NCI-H1436 (cell line): ENCODE measurements at places on chromosomes 6 and 20.

DNA sequence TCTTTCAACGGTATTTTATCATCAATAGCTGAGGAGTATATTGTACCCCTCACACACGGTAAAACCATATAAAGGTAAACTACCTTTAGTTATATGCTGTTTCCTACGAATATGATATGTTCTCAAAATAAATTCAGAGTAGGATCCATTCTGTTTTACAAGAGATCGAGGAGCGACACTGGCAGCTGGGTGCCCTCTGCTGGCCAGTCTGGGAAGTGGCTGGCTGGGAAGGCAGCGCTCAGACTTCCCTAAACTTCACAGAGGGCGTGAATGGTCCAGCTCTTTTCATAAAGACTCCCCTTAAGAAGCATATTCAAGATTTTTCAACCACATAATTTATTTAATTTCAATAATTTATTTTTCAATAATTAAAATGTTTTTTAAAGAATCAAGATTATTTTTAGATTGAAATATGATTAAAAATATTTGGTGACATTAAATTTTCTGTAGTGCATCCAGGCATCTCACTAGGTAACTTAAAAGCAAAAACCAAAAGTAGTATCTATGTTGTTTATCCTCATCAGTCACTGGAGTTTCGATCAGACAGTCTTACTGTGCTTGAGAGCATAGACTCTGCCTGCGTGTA, 187.5 kb upstream of the PDE10A start:
- DNase-seq: no peak

GRCh38 chr6:137095093-137095492, 50.3 kb upstream of the IL20RA start:
- DNase-seq: no peak

GRCh38 chr20:37378785-37379598, 33.1 kb downstream of the SRC start:
- no peak for DNase-seq

DNA sequence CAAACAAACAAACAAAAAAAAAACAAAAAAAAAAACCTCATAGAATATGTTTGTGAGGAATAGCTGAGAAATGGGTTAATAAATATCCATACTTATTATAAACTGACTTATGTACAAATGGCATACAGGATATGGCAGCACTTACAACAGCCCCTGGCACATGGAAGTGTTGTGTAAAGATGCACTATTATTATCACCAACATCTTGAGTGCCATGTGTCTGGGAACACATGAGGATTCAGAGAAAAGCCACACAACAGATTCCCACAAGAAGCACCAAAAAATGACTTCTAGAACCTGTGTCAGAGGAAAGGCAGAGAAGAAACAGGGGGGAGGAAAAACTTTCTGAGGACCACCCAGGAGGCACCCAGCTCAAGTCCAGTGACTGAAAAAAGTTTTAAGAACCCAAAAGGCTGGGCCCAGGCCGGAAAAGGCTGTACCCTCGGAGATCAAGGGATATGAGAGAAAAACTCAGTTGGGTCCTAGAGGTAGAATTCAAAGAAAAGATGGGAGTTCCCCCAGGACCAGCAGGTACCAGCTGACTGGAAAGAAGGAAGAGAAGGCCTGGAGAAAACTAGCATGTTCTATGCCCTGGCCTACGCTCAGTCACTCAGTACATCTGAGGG, 9.4 kb upstream of the TAF8 start:
- no peak for DNase-seq

DNA sequence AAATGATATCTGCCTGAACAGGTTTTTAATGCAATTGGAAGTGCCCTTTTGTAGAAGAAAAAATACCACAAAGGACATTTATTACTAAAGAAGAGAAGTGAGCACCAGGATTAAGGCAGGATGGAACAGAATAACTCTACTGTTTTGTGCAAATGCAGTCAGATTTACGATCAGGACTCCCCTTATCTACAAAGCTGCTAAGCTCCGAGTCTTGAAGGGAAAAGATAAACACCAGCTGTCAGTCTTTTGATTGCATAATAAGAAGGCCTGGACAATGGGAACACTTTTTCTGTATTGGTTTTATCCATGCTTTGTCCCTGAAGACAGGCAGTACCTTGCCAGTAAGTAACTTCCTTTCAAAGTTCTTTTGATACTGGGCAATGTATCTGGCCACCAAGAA, 797.9 kb upstream of the SLC35B3 start:
- DNase-seq: no peak

- DNase-seq: no peak
Measured at GRCh38 chr6:81977486-81977885, 225.0 kb upstream of the TENT5A start.

DNA sequence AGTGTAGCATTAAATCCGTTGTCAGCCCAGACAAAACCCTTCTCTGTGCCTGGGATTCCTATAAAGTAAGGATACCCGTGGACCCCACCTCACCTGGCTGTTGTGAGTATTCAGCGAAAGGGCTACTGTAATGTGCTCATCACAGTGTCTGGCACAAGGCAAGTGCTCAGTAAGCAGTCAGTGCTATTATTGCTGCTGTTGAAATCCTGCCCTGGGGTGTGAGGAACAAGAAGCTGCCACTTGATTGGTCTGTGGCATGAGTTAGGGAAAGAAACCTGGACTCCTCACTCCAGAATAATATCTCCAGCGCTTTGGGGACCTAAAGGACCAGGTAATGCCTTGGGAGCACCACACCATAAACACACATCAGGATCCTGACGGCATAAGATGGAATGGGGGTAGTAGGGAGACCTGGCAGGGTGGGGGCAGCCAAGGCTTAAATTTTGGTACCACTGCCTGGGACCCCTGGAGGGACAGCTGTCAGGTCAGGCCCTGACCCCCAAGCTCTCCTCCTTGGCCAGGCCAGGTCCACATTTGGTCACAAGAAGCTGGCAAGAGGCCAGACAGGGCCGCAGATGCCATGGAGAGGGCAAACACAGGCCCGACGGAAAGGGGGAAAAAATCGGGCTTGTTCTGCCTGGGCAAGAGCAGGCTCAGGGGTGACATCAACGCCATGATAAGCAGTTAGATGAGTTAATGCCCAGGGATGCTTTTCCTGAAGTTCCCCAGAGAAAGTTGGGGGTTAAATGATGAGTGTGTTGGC, 66.5 kb downstream of the MRPL14 start:
- DNase-seq: no peak

GRCh38 chr6:117531809-117532725, 49.6 kb downstream of the DCBLD1 start:
- no peak for DNase-seq

- DNase-seq: no peak
Measured at GRCh38 chr20:38260025-38260377, 534 bp downstream of the KIAA1755 start.

- no peak for DNase-seq
Measured at GRCh38 chr6:52801188-52801841, 2.3 kb downstream of the GSTA1 start.

DNA sequence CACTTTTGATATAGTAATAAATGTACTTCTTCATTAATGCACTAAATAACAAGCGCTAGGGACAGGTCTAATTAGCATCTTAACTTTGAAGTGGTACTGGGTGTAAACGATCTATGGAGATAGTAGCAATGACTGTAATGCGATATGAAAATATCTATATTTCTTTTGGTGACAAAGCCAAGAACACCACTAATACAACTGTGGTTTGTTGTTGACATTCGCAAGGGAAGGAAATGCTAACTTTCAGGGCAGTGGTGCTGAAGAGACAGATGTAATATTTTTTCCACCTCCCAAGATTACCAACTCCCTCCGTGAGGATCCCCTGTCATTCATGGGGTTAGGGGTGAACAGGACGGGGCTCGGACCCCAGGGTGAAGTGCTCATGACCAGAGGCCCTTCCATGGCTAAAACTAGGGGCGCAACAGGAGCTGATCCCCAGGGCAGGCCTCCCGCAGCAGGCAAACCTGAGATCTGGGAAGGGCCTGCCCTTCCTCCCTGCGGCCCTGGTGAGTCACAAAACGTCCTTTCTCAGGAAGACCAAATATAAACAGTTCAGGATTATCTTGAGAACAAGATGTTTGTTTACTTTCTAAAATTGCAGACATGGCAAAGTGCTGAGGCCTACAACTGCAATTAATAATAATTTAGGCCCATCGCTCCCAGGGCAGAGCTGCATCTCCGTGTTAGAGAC, 65.0 kb upstream of the TOX2 start:
- DNase-seq: no peak

DNA sequence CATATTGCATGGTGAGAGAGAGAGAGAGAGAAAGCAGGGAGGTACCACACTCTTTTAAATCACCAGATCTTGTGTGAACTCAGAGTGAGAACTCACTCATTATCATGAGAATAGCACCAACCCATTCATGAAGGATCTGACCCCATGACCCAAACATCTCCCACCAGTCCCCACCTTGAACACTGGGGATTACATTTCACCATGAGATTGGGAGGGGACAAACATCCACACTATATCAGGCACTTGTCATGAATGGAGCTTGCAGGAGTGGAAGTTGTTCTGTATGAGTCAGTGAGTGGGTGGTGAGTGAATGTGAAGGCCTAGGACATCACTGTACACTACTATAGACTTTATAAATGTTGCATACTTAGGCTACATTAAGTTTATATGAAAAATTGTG, 47.7 kb upstream of the RNF182 start:
- DNase-seq: no peak
